Activated CD4-positive, alpha-beta memory T cell treated with anti-CD3 and anti-CD28 coated beads for 36 hours (primary cell): ENCODE measurements at places on chromosomes 12 and 14. TPM values are rescaled to one million over a fixed set of nuclear protein-coding genes. Genes with fewer than 3 reads are reported as not detected.
A peak's percentile ranks its signal among the peaks of the same experiment; 100 is the strongest.

TTC6 gene
- not detected for total RNA-seq

YARS2 gene
- total RNA-seq: 28.4 TPM

GRCh38 chr12:52070185-52070925 is 577 bp downstream of the ATG101 start:
- DNase-seq: no peak

GRCh38 chr14:60164712-60165546 is at the start of gene DHRS7:
DHRS7 (minus strand) TSS chr14:60165398; CDS start chr14:60165309, 89 bp downstream.
- DNase-seq: peak; percentile 79

GRCh38 chr14:59631237-59631636 is 54.6 kb upstream of the CCDC175 start:
- DNase-seq: no peak

GRCh38 chr14:77654001-77654441 is 37.6 kb upstream of the SPTLC2 start:
- DNase-seq: no peak
